ENCODE measurements at places on chromosomes 4 and X.
A peak's percentile ranks its signal among the peaks of the same experiment; 100 is the strongest.

- DNase-seq = no peak
Observed at GRCh38 chr4:87105101-87105845, 115.1 kb downstream of the KLHL8 start.

DNA sequence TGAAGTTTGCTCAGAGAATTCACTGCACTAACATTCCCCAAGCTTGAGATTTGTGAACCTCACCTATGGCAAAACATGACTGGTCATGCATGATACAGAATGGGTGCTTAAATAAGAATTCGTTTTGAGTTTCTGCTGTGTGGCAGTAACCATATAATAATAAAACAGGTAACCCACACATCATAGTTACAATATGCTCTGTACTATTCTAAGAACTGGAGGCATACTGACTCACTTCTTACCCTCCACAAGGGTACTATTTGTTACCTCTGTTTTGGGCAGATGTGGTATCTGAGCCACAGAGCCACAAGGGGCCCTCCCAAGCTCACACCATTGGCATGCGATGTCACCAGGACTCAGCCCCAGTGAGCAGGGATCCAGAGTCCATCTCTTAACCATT lies 17.6 kb downstream of the SLC2A9 start:
- no peak for DNase-seq

DNA sequence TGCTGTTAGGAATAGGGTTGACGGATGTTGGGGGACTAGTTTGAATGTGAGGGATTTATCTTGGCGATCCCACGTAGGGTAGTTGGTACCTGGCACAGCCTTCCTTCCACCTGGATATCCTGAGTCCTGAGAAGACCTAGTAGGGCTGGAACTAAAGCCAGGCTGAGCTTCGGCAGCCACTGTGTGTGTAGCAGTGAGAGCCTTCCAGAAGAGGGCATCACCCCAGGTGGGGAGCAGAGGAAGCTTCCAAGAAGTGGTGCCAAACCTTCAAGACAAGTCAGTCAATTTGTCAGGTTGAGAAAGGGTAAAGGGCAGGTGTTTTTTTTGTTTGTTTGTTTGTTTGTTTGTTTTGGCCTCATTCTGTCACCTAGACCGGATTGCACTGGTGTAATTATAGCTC lies 1.2 kb upstream of the FGFBP2 start:
- no peak for DNase-seq

DNA sequence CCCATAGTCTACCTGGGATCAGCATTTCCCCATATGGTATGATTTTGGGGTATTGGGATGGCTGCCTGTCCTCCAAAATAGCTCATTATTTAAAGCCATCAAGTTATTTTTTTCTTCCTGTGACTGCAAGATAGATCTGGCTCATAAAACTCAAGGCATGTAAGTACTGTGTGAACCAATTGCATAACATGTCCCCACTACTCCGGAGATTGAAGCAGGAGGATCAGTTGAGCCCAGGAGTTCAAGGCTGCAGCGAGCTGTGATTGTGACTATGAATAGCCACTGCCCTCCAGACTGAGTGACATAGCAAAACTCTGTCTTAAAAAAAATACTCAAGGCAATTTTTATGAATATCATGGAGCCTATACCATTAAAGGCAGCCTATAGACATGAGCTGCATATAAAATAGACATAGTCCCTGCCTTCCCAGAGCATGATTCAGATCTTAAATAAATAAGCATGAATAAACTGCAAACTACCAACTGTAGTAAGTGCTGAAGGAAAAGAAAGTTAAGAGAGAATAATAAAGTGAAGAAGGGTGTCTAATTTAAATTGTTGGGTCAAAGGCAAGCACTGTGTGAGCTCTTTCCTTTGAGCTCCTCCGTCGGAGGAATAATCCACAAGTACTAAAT lies 16.9 kb upstream of the MMAA start:
- DNase-seq = no peak

GRCh38 chr4:7903791-7904516 lies 35.7 kb downstream of the AFAP1 start:
- no peak for DNase-seq

GRCh38 chr4:84915396-84915780 lies 51.1 kb downstream of the WDFY3 start:
- no peak for DNase-seq

DNA sequence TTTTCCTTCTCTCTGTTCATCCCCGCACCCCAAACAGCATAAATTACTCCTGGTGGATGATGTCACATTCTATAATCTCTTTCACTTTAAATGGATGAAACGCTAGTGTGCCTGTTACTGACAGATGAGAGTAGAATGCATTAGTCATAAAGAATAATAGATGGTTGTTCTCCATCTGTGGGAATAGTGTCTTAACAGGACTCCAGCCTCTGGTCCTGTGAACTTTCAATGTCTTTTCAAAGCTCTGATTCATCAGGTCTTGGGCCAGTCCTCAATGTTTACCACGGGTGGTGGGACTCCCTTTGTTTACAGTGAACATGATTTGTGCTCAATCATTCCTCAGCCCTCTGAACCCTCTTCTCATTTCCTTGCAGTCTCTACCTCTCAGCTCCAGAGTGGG lies 182.6 kb downstream of the GABRB1 start:
- DNase-seq = peak; percentile 54

DNA sequence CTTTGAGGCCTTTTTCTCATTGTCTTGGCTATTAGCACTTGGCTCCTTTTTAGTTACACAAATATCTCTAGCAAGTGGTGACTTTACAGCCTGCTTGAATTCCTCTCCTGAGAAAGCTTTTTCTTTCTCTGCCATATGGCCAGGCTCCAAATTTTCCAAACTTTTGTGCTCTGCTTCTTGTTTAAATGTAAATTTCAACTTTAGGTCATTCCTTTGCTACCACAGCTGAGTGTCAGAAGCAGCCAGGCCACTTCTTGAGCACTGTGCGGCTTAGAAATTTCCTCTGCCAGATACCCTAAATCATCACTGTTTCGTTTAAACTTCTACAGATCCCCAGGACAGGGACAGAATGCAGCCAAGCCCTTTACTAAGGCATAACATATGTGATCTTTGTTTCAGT lies 222.4 kb downstream of the FBXO8 start:
- no peak for DNase-seq

DNA sequence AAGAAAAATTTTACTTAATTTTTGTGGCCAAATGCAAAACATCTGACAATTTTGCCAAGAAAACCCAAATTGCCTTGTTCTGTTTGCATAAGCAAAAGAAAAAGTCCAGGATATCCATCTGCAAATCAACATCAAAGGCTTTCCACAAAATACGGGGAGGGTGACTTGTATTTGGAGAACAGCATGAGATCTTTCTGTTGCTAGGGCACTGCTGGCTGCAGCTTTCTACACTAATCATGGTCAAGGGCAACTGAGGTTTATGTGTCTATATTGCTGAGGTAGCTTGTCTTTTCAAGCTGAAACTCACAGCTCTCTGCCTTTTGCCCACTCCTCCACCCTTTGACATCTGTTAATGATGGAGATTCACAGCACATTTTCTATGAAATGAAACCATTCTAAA lies 389.1 kb downstream of the NKX6-1 start:
- DNase-seq = no peak

GRCh38 chr4:8148159-8148558 lies 10.5 kb downstream of the ABLIM2 start:
- no peak for DNase-seq

DNA sequence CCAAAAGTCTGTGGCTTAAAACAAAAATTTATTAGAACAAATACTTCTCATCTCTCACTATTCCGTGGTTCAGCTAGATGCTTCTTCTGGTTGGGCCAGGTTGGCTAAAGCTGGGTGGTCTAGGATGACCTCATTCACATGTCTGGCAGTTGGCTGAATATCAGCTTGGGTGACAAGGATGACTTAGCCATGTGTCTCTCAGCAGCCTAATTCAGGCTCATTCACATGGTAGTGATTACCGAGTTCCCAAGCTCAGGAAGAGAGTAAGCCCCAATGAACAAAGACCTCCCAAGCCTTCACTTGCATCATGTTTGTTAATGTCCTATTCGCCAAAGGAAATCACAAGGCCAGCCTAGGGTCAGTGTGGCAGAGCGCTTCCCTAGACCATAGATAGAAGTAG lies 119.4 kb downstream of the FANCB start:
- no peak for DNase-seq

GRCh38 chr4:117249333-117249732 lies 164.0 kb upstream of the TRAM1L1 start:
- DNase-seq = no peak

GRCh38 chr4:30863021-30863420 lies 142.9 kb downstream of the PCDH7 start:
- peak; percentile 31 for DNase-seq

GRCh38 chrX:151870602-151871001 lies 42.1 kb upstream of the MAGEA4 start:
- peak; percentile 85 for DNase-seq

DNA sequence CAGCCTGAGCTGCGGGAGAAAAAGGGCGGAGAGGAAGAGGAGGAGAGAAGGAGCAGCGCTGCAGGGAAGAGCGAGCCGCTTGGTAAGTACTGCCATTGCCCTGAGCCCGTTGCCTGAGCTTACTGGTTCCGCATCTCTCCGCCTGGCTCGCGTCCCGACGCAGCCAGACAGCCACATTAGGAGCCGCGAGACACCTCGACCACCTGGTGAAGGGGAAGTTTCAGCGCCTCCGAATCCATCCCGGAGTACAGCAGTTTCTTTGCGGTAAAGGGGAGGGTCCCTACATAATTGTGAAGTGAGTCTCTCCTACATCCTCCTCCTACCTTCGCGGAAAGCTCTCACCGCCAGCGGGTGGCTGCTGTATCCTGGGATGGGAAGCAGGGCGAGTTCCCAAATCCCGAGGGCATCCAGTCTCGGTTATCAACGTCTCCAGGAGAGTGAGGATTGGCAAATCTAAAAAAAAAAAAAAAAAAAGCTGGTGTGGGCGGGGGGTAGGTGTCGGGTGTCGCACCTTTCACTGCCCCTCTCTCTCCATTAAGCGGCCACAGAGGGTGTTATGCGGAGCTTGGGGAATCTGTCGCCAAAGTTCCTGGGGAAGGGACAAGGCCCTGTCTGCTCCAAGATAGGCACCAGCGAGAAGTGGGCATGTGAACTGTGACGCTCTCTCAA lies 7.9 kb downstream of the TBX22 start:
- no peak for DNase-seq

- DNase-seq = peak; percentile 47
Observed at GRCh38 chr4:109977854-109978501, 65.3 kb downstream of the EGF start.

- no peak for DNase-seq
Observed at GRCh38 chr4:106291678-106292077, 24.3 kb downstream of the TBCK start.

DNA sequence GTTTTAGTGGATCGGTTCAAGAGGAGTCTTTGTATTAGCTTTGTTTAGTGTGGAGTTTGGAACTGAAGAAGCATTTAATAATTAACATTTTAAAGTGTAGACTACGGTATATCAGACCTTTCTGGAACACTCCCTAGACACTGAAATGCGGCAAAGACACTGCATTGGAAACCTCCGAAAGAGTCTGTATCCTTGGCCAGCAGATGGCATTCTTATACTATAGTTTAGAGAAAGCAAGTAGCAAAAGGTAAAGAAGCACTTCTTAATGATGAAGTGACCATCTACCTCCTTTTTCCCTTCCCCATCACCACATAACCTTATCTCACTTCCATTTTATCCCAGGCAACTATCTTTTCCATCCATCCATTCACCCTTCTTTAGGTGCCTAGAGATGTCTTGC lies 7.6 kb downstream of the FABP2 start:
- peak; percentile 61 for DNase-seq

DNA sequence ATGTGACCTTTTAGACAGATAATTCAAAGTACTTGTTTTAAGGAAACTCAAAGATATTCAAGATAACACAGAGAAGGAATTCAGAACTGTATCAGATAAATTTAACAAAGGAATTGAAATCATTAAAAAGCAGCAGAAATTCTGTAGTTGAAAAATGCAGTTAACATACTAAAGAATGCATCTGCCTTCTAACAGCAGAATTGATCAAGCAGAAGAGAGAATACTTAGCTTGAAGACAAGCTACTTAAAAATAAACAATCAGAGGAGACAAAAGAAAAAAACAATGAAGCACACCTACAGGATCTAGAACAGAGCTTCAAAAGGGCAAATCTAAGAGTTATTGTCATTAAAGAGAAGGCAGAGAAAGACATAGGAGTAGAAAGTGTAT lies 123.0 kb upstream of the TET2 start:
- DNase-seq = no peak

- DNase-seq = no peak
Observed at GRCh38 chr4:139011225-139011950, 4.2 kb upstream of the NOCT start.

DNA sequence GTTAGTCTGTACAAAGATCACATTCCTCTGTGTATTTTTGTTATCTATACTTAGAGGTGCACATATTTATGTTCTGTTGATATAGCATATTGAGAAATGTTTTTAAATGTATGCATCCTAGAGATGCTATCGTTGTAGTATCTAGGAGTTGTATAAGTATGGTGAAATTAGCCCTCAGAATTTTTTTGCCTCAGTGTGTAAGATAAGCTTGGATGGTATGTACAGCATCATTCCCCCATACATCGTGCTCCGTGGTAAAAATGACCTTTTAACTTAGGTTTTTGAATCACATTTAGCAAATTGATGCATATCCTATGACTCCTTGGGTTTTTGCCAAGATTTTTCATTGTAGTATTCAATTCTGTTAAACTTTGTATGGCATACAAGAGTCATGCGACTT lies 113.5 kb downstream of the RPA4 start:
- DNase-seq = no peak

- DNase-seq = no peak
Observed at GRCh38 chr4:112182604-112183003, 37.4 kb downstream of the FAM241A start.

- DNase-seq = no peak
Observed at GRCh38 chr4:104630272-104630671, 135.6 kb upstream of the CXXC4 start.

GRCh38 chrX:134622056-134622812 lies 36.0 kb downstream of the PLAC1 start:
- peak; percentile 81 for DNase-seq

DNA sequence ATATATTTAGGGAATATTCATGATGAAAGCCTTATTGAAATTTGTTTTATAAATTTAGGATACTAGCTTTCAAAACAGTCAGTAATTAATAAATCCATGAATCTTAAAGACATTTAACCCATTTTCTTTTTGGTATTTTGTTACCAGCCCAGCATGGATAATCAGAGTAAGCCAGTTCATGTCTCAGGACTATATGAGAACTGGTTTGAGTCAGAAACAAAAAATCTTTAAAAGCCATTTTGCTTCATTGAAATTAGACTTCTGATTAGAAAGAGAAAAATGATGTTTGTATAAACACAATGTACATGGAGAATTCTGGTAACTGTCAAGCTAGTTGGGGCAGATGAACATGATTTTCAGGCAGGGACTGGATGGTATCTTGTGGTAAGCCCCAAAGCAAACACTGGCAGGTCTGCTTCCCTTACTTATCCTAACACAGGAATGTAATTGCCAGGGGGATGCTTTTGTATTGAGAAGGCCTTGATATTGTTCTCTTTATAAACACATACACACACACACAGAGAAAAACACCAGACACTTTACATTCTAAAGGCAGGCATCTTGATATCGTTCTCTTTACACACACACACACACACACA lies 9.4 kb downstream of the ARHGAP10 start:
- no peak for DNase-seq

Measured in MCF 10A (cell line).